ENCODE measurements at places on chromosomes 4 and X.

DNA sequence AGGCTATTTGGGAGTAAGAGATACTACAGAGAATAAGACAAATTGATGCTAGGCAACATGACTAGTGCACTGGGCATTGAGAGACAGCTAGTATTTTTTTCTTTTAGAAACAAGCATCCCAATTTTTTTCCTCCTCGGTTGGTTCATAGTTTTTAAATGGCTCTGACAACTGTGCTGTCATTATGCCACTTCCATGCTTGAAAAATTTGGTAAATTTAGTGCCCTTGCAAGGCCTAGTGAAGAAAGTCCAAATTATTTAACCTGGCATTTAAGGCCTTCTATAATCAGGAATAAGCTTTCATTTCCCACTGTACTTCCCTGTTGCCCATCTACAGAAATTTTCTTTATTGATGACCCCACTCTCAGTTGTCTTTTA lies 15.8 kb downstream of the VSIG4 start:
- no peak for DNase-seq

GRCh38 chrX:40177117-40177430 lies 79.3 kb upstream of the BCOR start:
- no peak for DNase-seq

DNA sequence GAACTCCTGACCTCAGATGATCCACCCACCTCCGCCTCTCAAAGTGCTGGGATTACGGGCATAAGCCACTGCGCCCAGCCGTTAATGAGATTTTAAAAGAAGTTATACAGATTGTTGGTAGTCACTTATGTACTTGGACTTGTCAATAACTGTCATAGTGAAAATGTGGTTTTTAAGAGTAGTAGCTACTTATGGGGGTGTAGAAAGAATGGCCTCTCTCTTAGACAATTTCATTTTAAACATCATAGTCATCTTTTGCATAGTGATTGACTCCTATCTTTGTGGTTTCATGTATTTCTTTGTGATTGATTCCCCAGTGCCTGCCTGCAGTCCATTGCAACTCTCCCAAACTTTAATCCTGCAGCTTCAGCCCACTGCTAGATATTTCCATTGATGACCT lies 17.4 kb downstream of the FAM199X start:
- no peak for DNase-seq

- DNase-seq, result no peak
Observed at GRCh38 chr4:109395694-109396093, 37.9 kb upstream of the SEC24B start.

- DNase-seq, result no peak
Observed at GRCh38 chrX:108001218-108001814, 19.1 kb upstream of the TEX13B start.

GRCh38 chr4:102678695-102679335 lies 82.0 kb downstream of the MANBA start:
- no peak for DNase-seq

- DNase-seq, result no peak
Observed at GRCh38 chr4:76982638-76983584, 33.4 kb downstream of the SEPTIN11 start.

DNA sequence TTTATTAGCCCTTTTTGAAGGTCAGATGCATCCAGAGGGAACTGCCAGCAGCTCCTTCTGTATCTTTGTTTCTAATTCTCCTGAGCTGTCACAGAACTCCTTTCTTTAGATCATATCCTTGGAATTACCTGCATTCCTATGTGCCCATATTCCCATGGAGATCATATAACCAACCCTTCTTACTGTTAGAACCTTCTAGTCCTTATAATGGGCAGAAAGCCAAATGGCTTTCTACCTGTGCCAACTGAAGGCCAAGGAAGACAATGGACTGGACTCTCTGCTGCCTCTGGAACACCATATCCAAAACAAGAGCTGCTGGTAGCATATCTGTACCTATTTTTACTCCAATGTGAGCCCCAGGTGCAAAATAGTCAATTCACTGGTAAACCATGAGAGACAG lies 60.7 kb downstream of the TBC1D9 start:
- no peak for DNase-seq

DNA sequence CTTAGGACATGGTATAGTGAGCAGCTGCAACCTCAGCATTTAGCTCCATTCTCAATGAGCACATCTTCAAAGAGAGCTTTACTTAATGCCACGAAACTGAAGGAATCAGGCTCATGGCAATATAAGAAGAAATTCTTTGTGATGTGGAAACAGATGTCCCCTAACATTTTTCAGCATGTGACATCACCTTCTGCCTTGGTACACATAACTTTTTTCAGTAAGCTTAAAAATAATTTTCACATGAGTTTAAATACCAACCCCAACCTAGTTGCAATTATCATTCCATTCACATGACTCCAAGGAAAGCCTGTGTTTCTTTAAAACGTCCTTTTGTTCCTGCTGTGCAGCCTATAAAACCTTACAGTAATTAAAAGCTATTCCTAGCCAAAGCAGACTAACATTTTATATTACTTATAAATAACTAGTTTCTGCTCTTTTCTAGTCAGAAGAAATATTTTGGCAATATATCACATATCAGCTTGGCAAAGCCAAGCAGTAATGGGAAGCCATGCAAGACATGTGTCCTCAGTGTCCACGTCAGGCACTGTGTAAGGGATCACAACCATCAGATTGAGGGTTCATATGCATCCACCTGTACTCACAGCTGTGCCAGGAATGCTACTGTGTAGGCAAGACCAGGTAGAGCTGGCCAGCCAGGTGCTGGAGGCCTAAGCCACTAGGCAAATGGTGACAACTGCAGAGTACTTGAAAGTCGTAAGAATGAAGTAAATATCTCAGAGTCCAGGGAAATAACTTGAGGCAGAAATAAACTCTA lies 466.6 kb downstream of the INPP4B start:
- no peak for DNase-seq

GRCh38 chr4:168630445-168631187 lies 133.8 kb downstream of the PALLD start:
- no peak for DNase-seq

GRCh38 chrX:103651151-103651773 lies 22.5 kb downstream of the TCEAL1 start:
- no peak for DNase-seq

DNA sequence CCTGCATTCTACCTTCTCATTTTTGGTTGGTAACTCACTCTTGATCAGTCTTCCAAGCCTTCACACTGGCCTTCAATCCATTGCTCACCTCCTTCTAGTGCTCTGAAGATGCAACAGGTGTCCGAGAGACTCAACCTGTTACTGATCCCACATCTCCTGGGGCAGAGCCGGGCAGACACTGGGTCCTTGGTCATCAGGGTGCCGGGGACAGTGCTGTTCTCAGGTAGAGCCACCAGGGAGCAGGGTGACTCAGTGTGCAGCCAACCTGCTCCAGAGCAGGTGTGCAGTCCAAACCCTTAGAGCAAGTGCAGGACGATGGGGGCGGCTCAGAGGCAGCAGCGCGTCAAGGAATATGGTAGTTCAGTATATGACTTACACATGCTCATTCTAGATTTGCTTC lies 188.4 kb downstream of the DHX15 start:
- no peak for DNase-seq

GRCh38 chr4:180280076-180280475 lies 1963.1 kb upstream of the TENM3 start:
- no peak for DNase-seq

DNA sequence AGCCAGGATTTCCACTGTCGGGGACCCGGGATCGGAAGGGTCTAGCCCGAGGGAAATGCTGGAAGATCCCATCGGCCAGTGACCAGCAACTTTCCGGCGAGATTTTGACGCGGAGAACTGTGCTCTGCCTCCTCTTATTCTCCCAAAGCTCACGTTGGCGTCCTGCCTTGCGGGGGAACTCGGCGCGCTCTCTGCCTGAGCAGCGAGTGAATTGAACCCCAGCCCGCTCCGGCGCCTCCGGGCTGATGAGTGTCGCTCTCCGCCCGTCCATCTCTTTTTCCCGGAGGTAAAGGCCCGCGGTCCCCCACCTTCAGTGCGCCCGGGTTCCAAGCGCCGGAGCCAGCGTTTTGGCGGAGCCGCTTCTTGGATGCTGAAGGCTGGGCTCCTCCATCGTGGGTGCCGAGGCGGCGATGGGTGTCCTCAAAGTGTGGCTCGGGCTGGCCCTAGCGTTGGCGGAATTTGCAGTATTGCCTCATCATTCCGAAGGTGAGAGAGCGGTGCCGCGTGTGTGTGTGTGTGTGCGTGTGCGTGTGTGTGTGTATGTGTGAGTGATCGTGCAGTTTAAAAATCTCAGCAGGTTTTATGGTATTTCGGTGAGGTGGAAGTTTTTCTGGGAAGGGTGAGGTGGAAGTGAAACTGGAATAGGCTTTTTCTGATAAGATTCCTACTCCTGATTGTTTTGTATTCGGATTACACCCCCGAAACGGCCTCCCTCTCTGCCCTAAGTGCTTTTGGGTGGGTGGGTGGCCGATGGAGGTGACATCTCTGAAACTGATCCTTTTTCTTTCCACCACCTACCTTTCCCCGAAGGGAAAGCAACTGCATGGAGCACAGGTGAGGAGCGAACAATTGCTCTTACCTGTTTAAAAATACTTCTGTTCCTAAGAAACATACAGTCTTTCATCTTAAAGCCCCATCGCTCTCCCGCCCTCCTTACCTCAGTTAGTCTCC lies 752 bp downstream of the FRAS1 start:
- DNase-seq, result no peak

DNA sequence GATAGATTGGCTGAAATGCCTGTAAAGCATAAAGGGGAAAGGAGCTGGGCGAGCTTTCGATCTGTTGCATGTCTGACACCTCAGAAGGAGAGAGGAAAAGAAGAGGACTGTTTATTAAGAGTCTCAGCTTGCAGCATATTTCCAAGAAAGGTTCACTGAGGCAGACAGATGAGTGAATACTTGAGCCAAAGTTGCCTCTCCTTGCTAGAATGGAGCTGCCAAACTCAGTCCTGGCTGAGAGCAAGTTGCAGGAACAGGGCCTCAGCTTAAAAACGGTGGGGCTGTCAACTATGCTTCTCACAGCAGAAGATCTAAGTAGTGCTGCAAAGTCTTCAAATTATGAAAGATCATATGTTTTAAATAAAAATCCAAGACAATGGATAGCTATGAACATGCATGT lies 707.5 kb downstream of the PCDH7 start:
- no peak for DNase-seq

- no peak for DNase-seq
Observed at GRCh38 chrX:53544936-53545335, 110.8 kb upstream of the HSD17B10 start.

DNA sequence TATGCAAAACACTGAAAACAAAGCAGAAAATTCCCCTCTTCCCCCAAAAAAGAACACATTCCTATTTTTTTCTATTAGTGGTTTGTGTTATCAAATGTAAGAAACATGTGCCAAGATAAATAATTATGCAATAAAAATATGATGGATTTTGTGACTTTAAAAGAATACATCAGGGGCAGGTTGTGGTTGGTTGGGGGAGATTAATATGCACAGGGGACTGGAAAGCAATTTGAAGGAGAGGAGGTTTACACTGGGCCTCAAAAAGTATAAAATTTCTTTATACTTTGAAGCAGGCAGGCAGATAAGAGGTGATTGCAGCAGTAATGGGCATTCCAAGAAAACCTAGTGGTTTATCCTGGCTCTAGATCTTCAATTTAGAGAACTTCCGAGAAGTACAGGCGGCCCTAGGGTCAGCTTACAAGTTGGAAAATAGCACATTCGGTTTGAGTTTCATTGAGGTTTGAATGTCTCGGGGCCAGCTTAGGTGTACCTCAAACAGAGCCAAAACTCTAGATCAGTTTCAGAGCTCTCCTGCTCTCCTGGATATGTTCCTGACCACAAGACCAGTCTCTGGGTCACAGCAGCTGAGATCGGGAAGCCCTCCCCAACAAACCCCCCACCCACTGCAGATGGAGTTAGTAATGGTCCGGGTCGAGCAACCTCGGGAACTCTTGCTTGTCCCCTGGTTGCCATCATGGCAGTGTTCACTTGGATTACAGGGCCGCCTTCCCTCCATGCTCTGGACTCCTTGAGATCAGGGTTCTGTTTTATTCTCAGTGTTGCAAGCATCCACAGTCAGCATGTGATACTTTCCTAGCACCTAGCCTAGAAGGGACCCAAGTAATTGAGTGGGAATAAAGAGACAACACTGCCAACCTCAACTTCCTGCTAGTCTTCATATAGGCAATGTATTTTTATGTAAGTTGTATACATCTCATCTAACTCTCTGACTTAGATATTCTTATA lies 112.1 kb upstream of the DDIT4L start:
- no peak for DNase-seq

GRCh38 chr4:157957905-157958304 lies 214.9 kb downstream of the GASK1B start:
- no peak for DNase-seq

- DNase-seq, result no peak
Observed at GRCh38 chrX:145818186-145819113, 821 bp downstream of the SLITRK2 start.

- no peak for DNase-seq
Observed at GRCh38 chrX:136692271-136692670, 44.3 kb downstream of the CD40LG start.

Measured in stimulated activated CD8-positive, alpha-beta memory T cell treated with anti-CD3 and anti-CD28 coated beads, Interleukin-15, amount 100 ng/mL, for 4 hours (primary cell).